CD4-positive, alpha-beta T cell treated with Interleukin-15 for 4 hours (primary cell): ENCODE measurements at places on chromosomes 2 and 18.

GRCh38 chr2:232026910-232027309 is 65.4 kb downstream of the DIS3L2 start:
- no peak for DNase-seq

DNA sequence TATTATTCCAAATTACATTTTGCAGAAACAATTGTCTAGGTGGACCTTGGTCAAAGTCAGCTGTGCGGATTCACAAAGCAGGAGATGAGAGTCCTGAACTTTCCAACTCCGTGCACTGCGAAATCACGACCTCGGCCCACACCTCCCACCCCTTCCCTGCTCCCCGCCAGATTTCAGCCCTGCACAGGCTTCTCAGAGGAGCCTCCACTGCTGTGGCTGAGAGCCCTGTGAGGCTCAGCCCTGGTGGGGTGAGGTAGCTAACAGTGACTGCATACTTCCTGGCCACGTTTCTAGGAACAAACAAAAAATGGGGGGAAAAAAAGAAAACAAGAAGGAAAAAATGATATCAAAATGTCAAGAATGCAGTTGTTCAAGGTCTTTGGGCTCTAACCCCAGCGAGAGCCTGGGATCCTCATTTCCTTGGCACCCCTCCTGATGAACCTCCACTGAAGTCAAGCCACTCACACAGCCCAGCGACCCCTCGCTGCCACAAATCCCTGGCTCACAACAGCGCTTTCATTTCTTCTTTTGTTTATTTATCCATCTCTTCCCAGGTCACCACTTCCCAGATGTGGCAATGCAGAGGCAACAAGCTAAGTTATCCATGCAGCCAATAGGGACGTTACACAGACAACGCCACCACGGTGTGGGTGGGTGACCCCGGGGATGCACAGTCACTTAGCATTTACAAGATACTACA is 729.7 kb upstream of the ID2 start:
- no peak for DNase-seq

DNA sequence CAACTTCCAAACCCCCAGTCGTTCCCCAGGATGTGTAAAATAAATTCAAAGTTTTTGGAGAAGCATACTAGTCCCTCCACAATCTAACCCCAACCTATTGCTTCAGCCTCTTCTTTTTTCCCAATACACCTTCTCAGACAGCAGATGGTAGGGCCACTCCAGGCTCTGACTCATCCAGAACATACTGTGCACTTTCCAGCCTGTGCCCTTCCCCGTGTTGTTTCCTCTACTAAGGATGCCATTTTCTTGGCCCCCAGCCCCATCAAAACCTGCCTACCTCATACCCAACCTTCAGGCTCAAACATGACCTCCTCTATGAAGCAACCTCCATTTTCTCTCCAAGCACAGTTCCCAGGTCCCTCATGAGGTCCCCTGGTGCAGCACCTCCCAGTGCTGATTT is 669.3 kb downstream of the BCL11A start:
- no peak for DNase-seq

DNA sequence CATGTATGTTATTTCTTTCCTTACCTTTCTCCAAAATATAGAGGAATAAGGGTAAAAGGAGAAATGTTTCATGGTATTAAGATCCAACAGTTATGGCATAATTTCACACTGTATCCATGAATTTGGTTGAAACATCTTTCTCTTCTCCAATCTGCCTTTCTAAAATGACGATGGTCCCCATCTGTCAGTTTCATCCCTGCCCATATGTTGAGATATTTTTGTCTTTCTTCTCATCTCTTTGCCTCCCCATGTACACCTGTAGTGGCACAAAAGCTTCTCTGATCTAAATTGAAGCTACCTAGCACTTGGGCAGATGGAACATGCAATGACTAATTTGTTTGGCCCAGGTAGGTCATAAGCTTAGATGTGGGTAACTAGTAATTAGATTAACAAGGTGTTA is 90.7 kb upstream of the LRRTM1 start:
- no peak for DNase-seq

- no peak for DNase-seq
Observed at GRCh38 chr2:780581-780980, 103.4 kb upstream of the TMEM18 start.

DNA sequence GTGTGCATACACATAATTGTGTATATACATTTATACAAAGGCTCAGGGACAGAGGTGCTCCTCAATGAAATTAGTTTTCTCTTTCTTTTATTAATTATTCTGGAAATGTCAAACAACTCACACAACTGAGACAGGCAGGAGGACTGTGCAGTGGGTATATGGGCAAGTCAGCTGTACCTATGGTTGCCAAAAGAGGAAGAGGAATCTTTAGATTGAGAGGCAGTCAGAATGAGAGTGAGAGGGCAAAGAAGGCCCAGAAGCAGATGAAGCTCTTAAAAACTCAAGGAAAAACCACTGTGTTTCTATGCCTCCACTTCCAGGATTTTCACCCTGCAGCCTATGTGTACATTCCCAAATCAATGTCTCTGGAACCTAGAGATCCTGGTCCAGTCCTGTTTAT is 79.1 kb downstream of the CACNB4 start:
- DNase-seq = no peak

GRCh38 chr18:10169814-10170213 is 256.0 kb downstream of the VAPA start:
- no peak for DNase-seq
